ENCODE measurements at places on chromosomes 3 and 15.

- no peak for DNase-seq
These were observed 103.2 kb downstream of the SST start for GRCh38 chr3:187567021-187567420.

GRCh38 chr15:75167588-75168350 is 33.9 kb upstream of the C15orf39 start:
- no peak for DNase-seq

DNA sequence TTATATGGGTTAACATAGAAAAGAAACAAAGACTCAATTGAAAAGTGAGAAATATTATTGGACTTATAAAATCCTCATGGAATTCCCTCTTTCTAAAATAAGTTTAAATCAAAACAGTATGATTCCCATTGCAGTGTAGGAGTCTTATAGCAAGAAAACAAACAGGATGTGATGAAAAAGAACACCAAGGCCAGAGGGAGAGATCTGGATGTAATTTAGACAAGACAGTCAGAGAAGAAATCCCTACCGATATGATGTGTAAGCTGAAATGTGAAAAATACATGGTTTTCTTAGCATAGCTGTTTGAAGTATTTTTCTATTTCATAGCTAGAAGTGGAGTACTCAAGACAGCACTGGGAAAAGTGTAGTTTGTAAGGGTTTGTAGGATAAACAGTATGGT is 521.5 kb downstream of the RSL24D1 start:
- no peak for DNase-seq

- no peak for DNase-seq
These were observed 6.1 kb upstream of the MB21D2 start for GRCh38 chr3:192923731-192924130.

- DNase-seq: no peak
These were observed 117.6 kb upstream of the CHMP2B start for GRCh38 chr3:87109465-87109864.

DNA sequence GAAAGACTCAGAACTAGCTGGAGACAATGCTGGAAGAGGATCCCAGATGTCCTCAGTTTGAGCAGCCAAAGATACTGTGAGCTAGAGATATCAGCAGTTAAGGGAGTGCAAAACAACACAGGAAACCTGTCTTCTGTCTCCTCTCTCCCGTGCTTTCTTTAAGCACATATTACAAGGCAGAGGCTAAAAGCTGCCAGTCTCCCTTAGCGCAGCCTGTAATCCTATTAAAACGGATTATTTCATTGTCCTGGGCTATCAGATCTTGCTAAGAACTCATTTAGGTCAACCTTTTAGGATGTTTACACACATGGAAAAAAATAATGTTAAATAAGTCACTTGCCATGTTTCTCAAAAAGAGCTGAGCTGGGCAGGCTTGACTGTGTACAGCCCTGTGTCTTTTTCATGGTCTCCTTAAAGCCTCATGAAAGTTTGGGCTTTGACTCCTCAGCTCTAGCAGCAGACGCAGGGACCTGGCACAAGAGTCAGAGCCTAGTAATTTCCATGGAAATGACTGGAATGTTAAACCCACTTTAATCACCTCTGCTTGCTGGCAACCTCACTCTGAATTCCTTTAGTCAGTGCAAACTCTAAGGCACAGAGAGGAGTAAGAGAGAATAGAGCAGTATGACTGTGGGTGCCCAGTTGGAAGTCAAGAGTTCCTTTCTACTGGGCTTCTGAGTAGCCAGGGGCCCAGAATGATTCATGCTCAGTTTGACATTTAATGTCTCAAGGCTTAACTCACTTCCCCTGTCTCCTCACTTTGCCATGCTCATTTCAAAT is 491.9 kb downstream of the NTRK3 start:
- no peak for DNase-seq

- no peak for DNase-seq
These were observed 15.6 kb downstream of the CPA3 start for GRCh38 chr3:148880681-148881080.

DNA sequence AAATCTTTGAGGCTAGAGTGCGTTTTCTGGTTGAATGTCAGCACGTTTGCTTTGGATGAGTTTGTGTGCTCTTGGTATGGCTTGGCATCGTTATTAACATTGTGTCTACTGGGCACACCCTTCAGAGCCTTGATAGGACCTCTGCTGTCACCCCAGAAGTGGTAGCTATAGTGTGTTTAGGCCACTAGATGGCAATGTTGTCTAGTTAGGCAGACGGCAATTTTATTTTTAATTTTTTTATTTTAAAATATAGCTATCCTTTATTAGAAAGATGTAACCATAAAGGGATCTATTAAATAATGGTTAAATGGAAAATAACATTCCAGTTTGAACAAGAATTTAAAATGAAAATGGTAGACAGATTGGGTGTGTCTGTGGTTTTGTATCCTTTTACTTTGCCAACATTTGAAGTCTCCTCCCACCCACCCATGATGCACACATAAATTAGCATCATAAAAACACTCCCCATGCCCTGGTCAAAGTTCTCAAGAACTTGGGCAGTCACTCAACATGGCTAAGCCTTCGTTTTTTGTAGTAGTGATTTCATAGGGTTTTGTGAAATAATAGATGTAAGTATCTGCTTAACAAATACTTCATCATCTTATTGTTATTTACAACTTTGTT is 200.7 kb downstream of the KCNH8 start:
- no peak for DNase-seq

DNA sequence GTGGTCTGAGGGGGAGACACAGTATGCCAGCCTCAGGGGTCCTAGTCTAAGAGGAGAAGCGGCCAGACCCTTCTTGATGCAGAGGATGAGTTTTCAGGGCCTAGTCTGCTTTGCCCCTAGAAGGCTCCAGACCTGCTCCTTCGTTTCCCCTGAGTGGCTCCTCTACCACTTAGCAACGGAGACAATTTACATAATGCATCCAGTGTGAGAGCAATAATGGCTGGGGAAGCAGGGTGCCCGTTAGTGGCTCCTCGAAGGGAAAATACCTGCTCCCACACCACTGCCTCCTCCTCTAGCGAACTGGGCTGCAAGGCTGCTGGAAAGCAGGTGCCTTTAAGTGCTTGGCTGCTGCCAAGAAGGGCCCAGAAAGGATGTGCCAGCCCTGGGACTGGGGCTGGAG is 38.9 kb downstream of the CACNA2D2 start:
- no peak for DNase-seq

DNA sequence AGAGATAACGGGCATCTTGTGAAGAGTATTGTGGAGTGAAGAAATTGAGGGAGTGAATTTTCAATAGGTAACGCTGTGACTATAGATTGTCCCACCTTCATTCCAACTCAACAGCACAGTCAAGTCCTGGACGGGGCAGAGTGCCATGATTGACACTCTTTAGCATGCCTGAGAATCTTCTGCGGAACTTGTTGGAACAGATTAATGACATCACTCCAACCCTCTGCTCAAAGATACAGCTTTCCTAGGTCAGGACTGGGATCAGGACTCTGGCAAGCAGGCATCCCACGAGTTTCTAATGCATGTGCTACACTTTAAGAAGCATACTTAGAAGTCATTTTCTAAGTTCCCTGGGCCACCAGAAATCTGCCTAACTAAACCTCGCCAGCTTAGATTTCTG is 267.6 kb upstream of the CFAP20DC start:
- DNase-seq: no peak

DNA sequence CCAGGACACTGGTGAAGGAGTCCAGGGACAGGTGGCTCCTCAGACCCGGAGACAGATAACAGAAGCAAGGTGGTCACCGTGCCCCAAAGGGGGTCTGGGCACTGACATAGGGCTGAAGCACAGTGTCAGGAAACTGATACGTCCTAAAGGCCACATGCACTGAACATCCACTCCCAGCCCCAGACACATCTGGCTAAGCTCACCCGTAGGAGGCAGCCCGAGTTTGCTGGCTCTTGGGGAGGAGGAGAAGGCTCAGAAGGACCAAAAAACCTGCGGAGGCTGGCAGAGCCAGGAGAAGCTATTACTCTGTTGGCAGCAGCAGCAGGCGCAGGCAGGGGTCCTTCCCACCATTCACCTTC is 1.2 kb downstream of the CACNA2D2 start:
- no peak for DNase-seq

GRCh38 chr15:36590838-36591237 is 11.4 kb downstream of the CDIN1 start:
- DNase-seq: no peak

- no peak for DNase-seq
These were observed 487 bp downstream of the ITIH4 start for GRCh38 chr3:52829906-52830463.

GRCh38 chr3:51750878-51751277 is 28.2 kb downstream of the IQCF6 start:
- no peak for DNase-seq

- DNase-seq: no peak
These were observed 24.8 kb downstream of the ATP10A start for GRCh38 chr15:25838191-25838870.

- no peak for DNase-seq
These were observed 10.1 kb downstream of the SCN10A start for GRCh38 chr3:38805765-38806386.

Measured in central memory CD8-positive, alpha-beta T cell (primary cell).